ENCODE measurements at places on chromosomes 3 and 15.
A peak's percentile ranks its signal among the peaks of the same experiment; 100 is the strongest.

DNA sequence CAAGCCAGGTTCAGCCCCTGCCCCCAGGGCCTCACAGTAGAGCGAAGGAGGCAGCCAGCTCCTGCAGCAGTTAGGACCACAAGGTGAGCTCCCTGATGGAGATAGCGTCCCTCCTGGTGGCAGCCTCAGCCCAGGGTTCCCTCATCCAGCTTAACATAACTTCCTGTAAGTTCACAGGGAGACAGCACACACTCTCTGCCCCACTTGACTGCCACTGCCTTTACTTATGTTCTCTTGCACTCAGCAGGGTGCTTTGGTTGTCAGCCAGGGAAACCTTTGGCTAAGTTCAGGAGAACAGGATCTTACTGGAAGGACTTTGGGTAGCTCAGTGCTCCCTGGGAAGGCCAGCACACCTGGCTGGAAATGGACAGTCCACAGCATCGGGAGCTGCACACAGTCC lies 10.9 kb downstream of the KBTBD13 start:
- no peak for DNase-seq

DNA sequence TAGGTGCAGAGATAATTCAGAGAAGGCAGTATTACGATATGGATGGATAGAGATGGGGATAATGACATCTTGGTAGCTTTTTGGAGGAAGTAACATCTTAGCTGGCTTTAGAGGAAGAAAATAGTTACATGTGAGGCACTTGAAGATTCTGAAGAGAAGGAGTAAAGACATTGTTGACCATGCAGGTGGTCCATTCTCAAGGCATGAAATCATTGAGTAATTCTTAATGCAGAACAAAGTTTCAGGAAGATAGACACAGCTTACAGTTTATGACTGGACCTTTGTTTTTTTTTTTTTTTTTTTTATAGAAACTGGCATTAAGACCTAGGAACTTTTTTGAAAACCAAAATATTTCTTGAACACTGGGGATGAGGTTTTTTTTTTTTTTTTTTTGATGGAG lies 28.2 kb downstream of the MBNL1 start:
- no peak for DNase-seq

DNA sequence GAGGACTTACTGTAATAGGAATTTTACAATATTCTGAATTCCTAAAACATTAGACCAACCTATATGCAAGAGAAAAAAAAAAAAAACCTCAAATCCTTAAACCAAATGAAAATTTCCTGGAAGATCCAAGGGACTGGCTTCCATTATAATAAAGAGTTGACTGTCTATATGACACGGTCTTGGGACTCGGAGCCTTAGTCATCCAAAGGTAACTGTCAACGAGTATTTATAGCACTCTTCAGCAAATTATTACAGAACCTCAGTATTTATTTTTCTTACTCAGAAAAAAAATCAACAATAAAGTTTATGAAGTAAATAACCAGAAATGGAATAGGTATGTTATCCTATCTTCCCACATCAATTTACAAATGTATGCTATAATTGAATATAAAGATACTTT lies 66.0 kb downstream of the TTBK2 start:
- DNase-seq, result no peak

GRCh38 chr15:74011610-74012009 lies 17.1 kb downstream of the PML start:
- no peak for DNase-seq

GRCh38 chr3:45640091-45640507 lies 45.5 kb downstream of the LIMD1 start:
- no peak for DNase-seq

- DNase-seq, result no peak
Observed at GRCh38 chr3:58471025-58471887, 20.6 kb upstream of the KCTD6 start.

- no peak for DNase-seq
Observed at GRCh38 chr15:92808598-92809063, 91.5 kb upstream of the CHD2 start.

GRCh38 chr3:190321789-190322603 lies at the start of gene CLDN1:
TSS of gene CLDN1 (minus strand) at chr3:190322446. CDS start at chr3:190322206, 240 bp downstream.
- DNase-seq, result peak; percentile 52

DNA sequence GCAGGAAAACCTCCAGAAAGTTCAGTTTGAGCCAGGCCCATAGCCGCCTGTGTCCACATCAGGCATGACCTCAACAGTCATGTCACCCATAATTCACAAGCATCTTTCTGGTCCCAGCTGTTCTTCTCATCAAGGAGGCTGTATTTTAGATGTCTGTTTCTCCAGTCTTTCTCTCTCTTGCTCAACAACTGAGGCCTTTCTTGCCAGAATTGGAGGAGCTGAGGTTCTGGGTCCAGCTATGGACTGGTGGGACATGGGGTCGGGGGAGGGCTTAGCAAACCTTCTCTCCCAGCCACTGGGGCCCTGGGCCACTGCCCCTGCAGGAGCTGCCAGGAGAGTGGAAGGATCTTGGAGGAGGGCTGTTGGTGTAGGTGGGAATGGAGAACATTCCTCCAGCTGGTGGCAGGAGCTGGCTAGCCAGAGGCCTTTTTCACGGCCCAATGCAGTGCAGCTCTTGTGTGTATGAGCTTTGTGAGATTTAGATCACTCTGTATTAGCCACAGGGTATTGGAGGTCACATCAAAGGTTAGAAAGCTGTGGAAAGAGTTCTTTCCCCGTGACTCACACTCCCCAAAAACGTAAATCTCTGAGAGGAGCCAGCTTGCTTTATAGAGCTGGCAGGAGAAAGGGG lies 23.5 kb downstream of the MAGEF1 start:
- no peak for DNase-seq

DNA sequence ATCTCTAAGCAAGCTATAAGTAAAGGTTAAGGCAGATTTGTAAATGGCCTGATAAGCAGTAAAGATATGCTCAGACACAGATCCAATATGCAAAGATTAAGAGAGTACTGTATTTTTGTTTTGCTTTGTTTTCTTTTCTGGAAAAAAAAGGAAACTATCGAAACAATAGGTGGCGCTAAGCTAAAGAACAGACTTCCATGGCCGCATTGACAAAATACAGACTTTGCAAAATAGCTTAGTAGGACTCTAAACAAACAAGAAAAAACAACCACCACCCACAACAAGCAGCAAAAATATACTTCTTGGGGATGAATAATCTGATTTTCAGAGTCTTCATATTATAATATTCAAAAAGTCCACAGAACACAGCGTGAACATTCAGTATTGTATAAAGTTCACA lies 758.4 kb upstream of the ROBO1 start:
- no peak for DNase-seq

DNA sequence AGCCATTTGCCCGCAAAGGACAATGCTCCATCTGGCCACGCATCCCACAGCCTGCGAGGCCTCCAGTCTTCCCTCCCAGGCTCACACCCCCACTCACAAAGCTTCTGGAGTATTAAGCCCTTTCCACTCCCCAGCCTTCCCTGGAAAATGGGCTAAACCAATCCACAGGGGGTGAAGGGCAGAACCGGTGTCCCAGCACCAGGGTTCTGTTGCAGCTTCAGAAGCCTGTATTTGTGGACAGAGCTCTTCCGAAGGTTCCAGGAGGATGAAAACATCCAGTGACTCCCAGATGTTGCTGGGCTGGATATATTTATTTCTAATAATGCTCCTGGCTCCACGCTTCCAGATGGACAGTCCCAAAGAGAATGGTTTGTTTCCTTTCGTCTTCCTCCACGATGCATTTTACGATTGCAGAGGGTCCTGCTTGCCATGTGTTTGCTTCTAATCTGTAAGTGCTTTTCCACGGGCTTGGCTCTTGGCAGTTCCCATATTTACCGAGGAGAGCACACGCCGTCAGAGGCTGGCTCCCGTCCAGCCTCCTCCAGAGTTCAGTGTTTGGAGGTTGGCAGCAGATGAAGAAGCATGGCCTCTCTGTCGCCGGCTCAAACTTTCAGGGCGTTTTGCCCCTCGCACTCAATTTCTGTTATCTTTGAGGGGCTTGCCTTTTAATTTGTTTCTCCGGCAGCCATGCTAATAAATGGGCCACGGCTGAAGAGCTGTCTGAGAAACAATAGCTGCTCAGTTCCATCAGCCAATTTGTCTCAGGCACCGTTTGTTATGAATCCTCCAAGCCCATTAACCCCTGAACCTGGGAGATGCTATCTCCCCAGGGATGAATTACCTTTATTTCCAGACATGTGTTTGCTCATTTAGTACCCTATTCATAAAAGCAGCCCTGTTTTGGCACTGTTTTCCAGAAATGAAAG lies 367.9 kb upstream of the PROK2 start:
- DNase-seq, result no peak

GRCh38 chr15:65331811-65332210 lies 27.3 kb downstream of the RNU5B-1 start:
- no peak for DNase-seq

DNA sequence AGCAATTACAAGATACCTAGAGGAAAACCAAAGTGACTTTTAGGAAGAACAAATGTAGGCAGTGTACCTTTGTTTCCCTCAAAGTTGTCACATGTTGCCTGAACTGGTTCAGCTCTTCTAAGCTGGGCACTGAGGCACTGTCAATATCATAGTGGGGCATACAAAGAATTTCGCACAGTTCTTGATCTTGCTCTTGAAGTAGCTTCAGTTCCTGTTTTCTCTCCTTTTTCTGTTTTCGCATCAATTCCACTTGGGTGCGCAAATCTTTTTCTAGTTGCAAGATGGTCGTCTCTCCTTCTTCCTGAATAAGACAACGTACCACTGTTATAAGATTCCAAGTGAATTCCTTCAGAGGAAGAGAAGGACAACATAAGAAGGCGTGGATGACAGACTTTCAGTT lies 12.7 kb downstream of the PRC1 start:
- no peak for DNase-seq

DNA sequence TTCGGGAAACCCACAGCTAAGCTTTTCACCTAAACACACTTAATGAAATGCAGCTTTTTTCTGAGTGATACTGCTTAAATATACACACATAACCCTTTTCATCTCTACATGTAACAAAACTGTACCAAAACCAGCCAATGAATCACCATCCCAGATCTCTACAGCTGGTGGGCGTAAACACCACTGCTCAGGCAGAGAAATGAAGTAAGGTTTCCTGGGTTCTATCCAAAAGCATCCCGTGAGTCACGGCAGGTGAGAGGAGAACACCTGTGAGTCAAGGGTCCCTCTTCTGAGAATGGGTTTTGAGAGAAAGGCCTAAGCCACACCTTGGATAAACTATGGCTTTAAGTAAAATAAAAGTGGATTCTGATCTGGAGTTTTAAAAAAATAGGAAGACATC lies 2.6 kb downstream of the CLDN1 start:
- DNase-seq, result no peak

- DNase-seq, result no peak
Observed at GRCh38 chr15:66765478-66766281, 63.6 kb downstream of the SMAD6 start.

DNA sequence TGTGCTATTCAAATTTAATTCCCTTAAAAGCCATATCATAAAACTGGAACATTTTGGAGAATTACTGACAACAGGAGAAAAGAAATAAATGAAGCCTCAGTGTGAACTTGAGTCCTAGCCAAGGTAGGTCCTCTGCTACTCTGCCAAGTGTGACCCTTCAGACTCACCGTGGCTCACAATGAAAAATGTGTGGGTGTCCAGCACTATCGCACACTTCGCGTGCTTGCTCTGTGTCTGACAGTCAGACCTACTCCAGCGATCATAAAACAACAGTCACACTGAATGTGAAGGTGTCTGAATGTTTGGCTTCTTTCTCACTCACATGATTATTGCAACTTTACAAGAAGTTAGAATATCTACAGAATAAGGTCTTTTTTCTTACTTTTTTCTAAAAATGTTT lies 65.8 kb upstream of the TRA2B start:
- DNase-seq, result no peak

GRCh38 chr3:153892126-153892525 lies 229.1 kb upstream of the ARHGEF26 start:
- DNase-seq, result no peak

GRCh38 chr3:187920913-187921312 lies 175.6 kb upstream of the BCL6 start:
- DNase-seq, result no peak

- DNase-seq, result peak; percentile 30
Observed at GRCh38 chr3:72738752-72739530, 109.3 kb downstream of the SHQ1 start.

GRCh38 chr3:190048932-190049441 lies 71.7 kb downstream of the P3H2 start:
- DNase-seq, result no peak

GRCh38 chr15:74250266-74250665 lies 14.1 kb downstream of the CCDC33 start:
- no peak for DNase-seq

DNA sequence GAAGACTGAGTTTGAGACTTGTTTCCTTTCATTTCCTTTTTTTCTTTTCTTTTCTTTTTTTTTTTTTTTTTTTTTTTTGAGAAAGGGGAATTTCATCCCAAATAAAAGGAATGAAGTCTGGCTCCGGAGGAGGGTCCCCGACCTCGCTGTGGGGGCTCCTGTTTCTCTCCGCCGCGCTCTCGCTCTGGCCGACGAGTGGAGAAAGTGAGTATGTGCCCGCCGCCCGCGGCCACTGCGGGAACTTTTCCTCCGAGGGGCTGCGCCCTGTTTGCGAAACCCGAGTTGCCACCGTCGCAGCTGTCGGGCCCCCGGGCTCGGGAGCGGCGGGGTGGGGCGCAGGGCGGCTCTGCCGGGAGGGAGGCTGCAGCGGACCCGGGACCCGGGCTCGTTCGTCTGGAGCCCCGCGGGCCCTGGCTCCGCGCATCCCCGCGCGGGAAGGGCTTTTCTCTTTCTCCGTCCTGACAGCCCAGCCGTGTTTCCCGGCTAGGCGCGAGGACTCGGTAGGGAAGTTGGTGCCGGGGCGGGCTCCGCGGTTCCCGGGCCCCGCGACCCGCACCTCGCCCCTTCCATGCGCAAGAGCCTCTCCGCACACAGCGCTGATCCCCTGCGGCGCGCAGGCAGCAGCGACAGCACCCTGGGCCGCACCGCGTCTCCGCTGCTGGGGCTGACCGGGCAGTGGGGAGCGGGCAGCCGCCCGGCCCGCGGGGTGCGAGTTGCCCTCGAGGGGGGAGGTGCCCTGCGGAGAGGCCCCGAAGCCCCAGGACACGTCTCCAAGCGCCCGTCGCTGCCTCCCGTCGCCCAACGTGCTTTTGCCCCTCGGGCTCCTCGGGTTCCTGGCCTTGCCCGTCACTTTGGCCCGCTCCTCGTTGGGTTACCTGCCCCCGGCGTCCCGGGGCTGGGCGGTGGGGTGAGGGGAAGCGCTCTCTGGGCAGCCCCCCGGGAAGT lies 1.4 kb downstream of the IGF1R start:
- DNase-seq, result no peak

GRCh38 chr3:120129718-120130513 lies 35.7 kb upstream of the GSK3B start:
- no peak for DNase-seq

- no peak for DNase-seq
Observed at GRCh38 chr3:130091958-130092357, 10.3 kb downstream of the ALG1L2 start.

DNA sequence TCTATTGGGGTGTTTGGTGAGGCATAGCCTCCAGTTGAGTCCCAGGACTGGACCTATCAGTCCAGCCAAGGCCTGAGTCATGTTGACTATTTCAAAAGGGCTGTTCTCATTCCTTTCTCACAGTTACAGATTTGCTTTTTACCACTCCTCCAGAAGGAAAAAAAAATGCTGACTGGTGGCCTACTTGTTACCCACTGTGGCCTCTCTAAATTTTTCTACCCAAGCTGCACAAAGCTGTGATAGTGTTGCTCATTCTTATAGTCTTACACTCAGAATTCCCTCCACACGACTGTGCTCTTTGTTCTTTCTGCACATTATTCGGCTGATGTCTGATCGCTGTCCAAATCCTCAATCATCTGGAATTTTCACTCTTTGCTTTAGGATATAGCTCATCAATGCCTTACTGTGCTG lies 1142.2 kb downstream of the IGSF11 start:
- no peak for DNase-seq

- no peak for DNase-seq
Observed at GRCh38 chr3:174767853-174768382, 91.2 kb upstream of the NAALADL2 start.

Data from stimulated activated CD8-positive, alpha-beta memory T cell treated with anti-CD3 and anti-CD28 coated beads, Interleukin-7, amount 100 ng/mL, for 1 hour (primary cell).